ENCODE measurements at places on chromosomes 12 and 14.

DNA sequence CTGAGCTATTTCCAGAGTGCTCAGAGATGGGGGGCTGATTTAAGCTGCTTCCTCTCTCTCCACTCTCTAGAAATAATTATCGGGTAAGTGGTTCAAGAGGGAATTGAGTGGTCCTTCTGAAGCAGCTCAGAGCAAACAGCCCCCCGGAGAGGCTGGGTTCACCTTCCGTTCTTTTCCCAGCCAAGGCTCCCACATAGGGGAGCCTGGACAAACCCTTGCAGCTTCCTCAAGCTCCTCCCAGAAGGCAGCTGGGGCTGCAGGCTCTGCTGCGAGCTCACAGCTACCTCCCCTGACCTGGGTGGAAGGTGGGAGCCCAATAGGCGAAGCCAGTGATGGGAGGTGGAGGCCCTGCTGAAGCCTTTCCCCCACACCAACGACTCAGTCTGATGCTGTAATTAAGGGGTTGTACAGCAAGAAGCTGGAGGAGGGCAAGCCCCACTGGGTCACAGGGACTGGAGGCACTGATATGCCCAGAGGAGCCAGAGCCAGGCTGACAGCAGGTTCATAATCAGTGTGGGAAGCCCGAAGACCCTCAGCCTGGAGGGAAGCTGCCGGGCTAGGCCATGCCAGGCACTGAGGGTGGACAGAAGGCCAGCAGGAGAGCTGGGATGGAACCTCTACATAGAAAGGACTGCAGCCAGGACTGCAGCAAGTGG lies 52.4 kb downstream of the ARL6IP4 start:
- DNase-seq, result no peak

DNA sequence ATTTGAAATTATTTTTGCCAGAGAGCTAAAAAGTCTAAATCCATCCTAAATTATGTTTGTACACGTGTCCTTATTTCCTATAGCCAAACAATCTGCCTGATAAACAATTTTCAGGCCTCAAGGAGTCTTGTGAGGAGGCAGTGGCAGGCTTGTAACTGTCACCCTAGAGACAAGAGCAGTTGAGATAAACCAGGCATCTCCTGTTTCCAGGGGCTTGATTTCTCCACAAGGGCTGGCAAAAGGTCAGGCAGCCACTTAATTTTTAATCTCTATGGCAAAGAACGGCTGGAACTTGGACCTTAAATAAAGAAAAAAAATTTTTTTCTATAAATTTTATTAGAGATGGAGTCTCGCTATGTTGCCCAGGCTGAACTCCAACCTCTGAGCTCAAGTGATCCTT lies 15.5 kb downstream of the PKP2 start:
- DNase-seq, result no peak

DNA sequence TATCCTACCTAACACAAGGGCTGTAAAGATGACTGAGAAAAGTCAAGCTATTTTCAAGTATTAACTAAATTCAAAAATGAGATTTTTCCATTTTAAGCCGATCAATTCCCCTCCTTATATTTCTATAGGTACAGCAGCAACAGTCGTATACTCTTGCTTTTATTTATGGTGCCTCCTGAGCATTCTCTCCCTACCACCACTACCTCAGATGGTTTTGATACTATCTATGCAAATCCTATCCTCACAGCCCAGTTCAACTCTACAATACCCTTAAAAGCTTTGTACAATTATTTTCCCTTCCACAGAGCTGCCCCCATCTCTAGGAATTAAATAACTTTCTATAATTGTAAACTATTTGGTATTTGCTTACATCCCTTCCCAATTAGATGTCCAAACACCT lies 52.1 kb downstream of the GALC start:
- DNase-seq, result no peak

GRCh38 chr12:75660107-75660530 lies 148.7 kb upstream of the KRR1 start:
- DNase-seq, result no peak

DNA sequence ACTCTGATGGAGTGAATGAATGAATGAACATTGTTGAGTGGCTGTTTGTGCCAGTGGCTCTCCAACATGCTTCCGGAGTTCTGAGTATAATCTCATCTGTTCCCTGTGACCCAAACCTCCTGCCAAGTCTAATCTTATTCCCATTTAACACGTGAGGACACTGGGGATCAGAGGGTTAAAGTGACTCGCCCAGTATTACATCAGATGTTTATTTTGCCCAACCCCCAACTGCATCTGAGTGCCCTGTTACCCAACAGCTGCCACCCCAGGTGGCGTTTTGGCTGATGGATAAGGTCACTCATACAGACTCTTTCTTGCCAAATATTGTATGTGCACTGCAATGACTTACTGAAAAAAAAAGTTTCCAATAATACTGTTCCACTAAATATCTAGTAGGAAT lies 210.9 kb downstream of the EXOC5 start:
- no peak for DNase-seq

DNA sequence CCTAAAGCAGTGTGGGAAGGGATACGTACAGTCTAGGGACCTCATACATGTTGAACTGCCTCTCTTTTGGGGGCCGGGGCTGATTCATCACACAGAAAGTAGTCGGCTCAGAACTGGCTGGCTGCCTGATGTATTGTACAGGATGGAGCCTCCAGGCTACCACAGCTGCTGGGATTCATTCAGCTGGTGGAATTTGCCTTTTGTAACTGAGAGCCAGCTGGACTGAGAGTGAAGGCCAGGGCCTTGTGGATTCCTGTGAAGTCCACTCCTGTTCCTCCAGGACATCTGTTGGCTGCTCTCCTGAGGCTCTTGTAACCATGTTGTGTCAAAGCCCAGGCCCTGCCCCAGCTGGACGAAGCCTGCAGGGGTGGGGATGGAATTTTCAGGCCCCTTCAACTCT lies 116.3 kb upstream of the PRICKLE1 start:
- DNase-seq, result no peak

DNA sequence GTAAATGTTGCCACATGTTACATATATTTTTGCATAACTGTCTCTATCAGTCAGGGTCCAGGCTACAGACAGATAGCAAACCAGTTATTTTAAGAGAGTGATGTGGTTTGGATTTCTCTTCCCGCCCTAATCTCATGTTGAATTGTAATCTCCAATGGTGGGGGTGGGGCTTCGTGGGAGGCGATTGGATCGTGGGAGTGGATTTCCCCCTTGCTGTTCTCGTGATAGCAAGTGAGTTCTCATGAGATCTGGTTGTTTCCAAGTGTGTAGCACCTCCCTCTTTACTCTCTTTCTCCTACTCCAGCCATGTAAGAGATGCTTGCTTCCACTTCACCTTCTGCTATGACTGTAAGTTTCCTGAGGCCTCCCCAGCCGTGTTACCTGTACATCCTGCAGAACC lies 704.2 kb upstream of the TBX3 start:
- DNase-seq, result no peak

DNA sequence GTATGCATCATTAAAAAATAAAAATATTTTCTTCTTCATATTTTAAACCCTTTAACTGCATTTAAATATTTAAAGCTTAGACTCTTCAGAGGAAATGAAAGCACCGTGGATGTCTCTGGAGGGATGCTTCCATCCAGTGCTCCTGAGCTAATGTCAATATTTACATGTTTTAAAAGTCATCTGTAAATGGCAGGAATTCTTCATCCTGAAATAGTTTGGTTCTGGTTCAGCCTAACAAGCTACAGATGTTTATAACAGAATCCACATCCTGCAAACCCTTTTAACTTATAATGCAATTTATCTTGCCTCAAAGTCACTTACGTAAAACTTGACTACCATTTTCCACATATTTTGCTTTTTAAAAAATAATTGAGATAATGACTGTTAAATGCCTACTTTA lies 1207.3 kb downstream of the SLC16A7 start:
- DNase-seq, result no peak

DNA sequence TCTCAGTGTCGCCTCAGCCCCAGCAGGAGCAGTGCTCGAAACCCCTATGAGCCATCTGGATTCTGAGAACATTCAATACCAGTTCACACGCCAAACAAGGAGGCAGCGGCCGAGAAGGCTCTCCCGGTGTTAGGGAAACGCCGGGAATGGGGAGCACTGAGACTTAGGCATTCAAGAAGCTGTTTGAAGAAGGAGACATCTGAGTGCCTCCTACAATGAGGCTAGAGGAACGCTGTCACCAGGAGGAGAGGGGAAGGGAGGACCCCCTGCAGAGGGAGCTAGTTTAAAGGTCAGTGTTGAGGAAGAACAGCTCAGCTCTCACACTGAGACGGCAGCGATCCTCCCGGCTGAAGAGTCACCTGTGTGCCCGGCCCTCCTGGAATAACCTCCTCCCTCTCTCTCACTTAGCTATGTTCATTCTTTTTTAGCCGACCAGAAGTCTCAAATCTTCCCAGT lies 69.9 kb downstream of the SERPINA3 start:
- no peak for DNase-seq

GRCh38 chr12:19434538-19434937 lies 4.8 kb upstream of the AEBP2 start:
- no peak for DNase-seq

All from stimulated activated CD4-positive, alpha-beta T cell treated with anti-CD3 and anti-CD28 coated beads, Interleukin-4, amount 100 ng/mL, for 4 hours (primary cell).